ENCODE measurements at places on chromosomes 3 and 15.
A peak's percentile ranks its signal among the peaks of the same experiment; 100 is the strongest.

- DNase-seq, result no peak
Observed at GRCh38 chr3:143283432-143284128, 164.0 kb downstream of the CHST2 start.

DNA sequence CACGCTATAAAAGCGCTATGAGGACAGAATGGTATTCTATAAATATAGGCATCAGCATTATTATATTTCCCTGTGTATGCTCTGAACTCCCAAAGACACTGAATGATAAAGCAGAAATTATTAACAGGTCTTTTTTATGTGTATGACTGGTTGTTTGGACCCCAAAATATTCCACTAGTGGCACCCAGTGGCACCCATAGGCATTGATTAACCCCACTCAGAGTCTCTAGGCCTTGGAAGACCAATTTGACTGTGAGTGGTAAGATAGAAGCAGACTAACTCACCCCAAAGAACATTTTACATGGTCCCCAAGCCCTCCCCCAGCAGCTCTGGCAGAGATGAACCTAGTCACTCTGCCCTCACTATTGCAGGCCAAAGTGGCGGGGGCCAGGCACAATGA, 45.4 kb upstream of the UBE2E1 start:
- DNase-seq, result no peak

GRCh38 chr3:101252945-101253344, 67.4 kb downstream of the IMPG2 start:
- no peak for DNase-seq

DNA sequence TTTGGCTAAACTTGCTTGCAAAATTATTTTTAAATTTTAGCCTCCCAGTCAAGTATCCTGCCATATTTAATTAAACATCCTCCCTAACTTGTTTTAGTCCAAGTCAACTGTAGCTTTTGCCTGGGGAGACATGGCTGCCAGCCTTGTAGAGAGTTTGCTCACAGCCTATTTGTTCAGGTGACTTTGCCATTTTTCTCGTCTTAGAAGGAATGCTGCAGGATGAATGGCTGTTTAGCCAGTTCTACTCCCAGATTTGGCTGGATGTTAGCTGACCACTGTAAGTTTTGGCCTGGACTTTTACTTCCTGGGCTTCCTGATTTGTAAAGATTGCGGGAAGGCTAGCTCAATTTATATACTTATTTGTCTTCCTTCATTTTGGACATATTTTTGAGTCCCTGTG, 236.4 kb upstream of the SGO1 start:
- DNase-seq, result no peak

GRCh38 chr3:107965136-107965655, 125.6 kb downstream of the CD47 start:
- no peak for DNase-seq

GRCh38 chr3:17874636-17875035, 132.2 kb upstream of the TBC1D5 start:
- no peak for DNase-seq

GRCh38 chr3:124800511-124801258, 70.4 kb downstream of the UMPS start:
- DNase-seq, result no peak

DNA sequence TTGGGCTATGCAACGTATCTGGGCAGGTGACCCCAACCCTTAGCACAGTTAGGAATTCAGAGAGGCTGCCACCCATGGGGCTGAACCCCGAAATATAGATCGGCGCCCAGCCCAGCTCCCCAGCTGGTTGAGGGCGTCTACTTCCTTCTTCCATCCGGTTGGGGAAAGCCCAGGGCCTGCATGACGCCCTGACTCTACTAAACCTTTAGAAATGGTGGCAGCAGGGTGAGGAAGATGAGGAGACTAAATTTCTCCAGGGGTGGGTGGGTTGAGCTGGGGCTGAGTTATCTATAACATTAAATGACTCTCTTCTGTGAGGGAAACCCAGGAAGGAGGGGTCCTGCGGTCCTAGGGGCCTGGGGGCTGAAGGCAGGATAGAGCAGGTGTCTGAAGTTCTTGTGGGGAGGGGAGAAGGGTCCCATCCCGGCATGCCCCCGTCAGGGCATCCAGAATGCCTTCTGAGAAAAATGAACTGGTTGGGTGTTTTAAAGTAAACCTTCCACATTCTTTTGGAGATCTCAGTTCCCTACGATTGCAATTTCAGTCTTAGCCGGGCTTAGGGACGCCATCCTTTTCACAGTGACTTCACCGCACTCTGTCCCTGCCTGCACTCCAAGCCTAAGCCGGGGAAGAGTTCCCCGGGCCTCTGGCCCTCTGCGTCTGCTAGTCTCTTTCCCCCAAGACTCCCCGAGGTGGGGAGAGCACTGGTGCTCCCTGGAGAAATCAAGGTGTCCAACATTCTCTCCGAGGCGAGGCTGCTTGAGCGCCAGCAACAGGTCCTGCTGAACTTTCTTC, 28.5 kb downstream of the NR2F2 start:
- no peak for DNase-seq

- DNase-seq, result no peak
Observed at GRCh38 chr3:24161841-24162240, 216.8 kb downstream of the NR1D2 start.

DNA sequence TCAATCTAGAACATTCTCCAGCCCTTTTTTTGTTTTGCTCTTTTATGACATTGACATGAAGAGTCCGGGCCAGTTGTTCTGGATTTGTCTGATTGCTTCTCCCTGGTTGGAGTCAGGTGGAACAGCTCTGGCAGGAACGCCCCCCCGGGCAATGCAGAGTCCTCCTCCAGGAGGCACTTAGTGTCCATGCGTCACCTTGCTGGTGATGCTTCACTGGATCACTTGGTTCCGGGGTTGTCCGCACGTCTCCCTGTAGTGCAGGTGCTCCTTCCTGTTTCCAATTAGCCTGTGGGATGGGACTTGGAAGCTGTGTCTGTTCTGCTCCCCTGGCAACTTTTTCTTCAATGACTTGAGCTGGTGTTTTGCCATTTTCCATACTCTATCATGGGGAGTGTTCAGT, 9.8 kb downstream of the CSK start:
- DNase-seq, result no peak

GRCh38 chr3:52880047-52880446, 17.3 kb downstream of the STIMATE start:
- no peak for DNase-seq

DNA sequence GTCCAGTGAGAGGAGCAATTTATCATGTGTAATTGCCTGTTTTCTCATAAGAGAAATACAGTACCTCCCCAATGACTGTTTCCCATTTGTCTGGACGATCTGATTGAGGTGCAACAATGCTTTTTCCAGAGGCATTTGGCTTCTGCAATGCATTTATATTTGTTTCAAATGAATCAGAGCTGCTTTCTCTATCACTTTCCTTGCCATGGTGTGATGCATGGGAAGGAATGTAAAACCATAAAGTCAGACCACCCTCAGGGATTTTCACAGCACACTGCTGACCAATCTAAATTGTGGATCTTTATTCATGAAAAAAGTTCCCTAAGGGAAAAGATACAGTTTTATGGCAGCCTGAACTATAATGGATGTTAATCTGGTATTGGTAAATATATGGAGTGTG, 333.0 kb downstream of the ZNF385D start:
- DNase-seq, result no peak

DNA sequence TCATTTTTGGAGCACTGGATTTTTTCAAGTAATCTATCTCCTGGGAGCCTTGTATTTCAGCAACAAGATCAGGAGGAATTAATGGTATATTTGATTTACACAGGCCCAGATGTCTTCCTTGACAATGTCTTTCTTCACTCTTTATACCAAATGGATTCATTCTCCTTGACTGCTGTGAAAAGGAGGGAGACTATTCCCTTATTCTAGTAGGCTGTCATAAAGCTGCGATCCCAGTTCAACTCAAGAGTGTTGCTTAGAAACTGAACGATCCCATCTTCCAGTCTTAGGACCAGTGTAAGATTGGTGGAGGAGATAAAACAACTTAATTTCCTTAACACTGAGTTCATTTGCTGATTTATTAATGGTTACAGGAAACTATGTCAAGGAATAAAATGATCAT, 119.4 kb upstream of the ROBO1 start:
- no peak for DNase-seq

GRCh38 chr3:152094406-152094805, 174.3 kb upstream of the MBNL1 start:
- no peak for DNase-seq

GRCh38 chr3:116553355-116553754, 108.1 kb upstream of the LSAMP start:
- DNase-seq, result no peak

- DNase-seq, result no peak
Observed at GRCh38 chr3:17905996-17906395, 163.6 kb upstream of the TBC1D5 start.

DNA sequence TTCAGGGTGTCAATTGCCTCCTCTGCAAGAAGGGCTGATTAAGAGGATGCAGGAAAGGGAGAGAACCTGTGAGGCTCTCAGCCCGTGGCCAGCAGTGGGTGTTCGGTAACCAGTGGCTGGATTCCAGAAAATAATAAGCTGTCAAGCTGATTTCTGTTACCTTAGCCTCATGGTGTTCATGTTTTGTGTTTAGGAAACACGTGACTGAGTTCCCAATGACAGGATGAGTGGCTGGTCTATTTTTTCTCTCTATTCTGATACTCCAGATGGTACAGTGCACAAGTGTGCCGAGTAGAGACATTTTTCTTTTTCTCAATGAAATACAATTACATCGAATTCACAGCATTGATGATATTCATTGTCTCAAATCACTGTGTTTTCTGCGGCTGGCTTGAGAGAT, 43.6 kb downstream of the EDEM1 start:
- no peak for DNase-seq

DNA sequence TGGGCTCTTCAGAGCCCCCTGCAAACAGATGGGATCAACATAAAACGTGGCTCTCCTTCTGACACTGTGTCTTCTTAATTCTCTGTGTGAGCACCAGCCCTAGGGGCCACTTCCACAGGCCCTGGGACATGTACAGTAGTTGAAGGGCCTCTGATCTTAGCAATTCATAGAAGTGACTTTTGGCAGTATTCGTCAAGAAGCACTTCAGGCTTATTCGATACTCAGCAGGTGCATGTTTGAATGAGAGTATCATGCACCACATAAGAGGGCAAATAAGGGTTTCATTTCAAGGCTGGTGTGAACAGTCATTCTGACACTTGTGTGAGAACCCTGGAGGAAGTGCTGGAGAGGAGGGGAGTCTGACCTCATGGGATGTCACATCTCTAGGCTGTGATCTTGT, 113.9 kb downstream of the GABRG3 start:
- no peak for DNase-seq

DNA sequence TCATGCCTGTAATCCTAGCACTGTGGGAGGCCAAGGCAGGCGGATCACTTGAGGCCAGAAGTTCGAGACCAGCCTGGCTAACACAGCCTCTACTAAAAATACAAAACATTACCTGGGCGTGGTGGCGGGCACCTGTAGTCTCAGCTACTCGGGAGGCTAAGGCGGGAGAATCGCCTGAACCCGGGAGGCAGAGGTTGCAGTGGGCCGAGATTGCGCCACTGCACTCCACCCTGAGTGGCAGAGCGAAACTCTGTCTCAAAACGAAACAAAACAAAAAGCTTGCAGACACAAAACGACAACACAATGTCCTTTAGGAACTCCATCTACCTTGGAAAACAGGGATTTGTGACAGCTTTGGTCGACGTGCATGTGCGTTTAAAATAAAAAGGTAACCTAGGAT, 716 bp upstream of the KLHL24 start:
- no peak for DNase-seq

DNA sequence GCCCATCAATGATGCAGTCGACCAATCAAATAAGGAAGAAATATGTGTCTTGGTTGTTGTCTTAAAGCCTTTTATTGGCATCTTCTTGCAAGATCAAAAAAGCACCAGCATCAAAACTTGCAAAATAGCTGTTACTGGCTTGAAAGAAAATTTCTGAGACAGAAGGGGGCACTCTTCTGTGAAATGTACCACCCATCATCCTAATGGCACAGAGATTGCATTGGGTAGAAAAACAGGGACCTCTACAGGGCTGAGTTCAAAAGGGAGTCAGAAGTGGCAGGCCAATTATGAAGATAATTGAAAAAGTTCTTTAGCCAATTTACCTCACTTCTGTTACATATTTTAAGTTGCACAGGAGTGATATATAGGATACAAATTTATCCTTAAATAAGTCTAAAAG, 122.3 kb upstream of the GPR149 start:
- DNase-seq, result no peak

DNA sequence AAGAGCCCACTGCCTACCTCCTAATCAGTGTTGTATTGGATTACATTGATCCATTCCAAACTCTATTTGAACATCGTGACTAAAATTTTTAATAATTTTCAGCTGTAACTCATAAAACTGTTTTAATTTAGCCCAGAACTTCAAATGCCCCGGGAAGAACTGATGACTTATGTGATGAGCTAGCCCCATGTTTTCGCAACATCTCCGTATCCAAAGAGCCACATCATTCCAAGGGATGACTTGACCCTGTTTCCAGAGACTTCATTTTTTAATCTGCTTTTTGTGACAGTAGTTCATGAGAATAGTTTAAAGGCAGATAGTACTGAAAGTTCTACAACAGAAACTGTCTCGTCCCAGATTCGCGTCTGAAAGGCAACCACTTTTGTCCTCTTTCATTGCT, 97.4 kb downstream of the STAC start:
- no peak for DNase-seq

DNA sequence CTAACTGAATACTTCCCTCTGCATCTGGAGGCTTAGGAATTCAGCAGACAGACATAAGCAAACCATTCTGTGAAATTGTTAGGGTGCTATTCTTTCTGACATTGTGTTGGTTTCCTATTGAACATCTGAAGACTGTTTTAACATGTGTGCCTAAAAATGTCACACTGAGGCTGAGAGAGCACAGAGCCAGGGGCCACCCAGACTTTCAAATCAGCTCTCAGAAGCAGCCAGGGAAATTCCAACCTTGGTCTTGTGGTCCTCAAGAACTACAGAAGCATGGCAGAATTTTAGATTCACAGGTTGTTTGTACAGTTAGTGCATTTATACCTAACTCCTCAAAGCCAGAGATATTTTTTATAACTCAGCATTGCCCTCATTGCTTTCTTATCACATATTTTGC, 929.2 kb upstream of the CFAP20DC start:
- peak; percentile 10 for DNase-seq
